Bladder microvascular endothelial cell (primary cell): ENCODE measurements at places on chromosomes 11 and 22. TPM values are rescaled to one million over a fixed set of nuclear protein-coding genes. Genes with fewer than 3 reads are reported as not detected.

Gene EHF
- not detected in 2 replicates for total RNA-seq

Gene TMEM191B
- 2.4 TPM in 1 of 2 replicates, not detected in the other for total RNA-seq

Gene CNGA4
- not detected in 2 replicates for total RNA-seq

Gene SLC17A6
- not detected in 2 replicates for total RNA-seq

Gene ATG2A
- total RNA-seq, result 7.0 and 13.4 TPM in 2 replicates

Gene APOBEC3G
- 4.4 and 6.0 TPM in 2 replicates for total RNA-seq

Gene SSH3
- 10.0 and 14.1 TPM in 2 replicates for total RNA-seq

Gene SPTBN2
- total RNA-seq, result 14.4 and 48.3 TPM in 2 replicates

Gene KCTD14
- total RNA-seq, result 0.25 and 0.32 TPM in 2 replicates
